ENCODE measurements at places on chromosomes 5 and 9. TPM values are rescaled to one million over a fixed set of nuclear protein-coding genes. Genes with fewer than 3 reads are reported as not detected.

The COL15A1 gene
- not detected for total RNA-seq

The SLCO6A1 gene
- total RNA-seq, result 0.21 TPM

The NPM1 gene
- total RNA-seq, result 1,593 TPM

The MYMK gene
- total RNA-seq, result not detected

The CLIC3 gene
- total RNA-seq, result 4.4 TPM

The PCA3 gene
- not detected for total RNA-seq

All from nasal cavity respiratory epithelium epithelial cell of viscerocranial mucosa (primary cell).